RPMI7951 (cell line): ENCODE measurements at places on chromosomes 2 and 18. TPM values are rescaled to one million over a fixed set of nuclear protein-coding genes. Genes with fewer than 3 reads are reported as not detected.

The DNAH6 gene
- total RNA-seq = 0.10 and 0.12 TPM in 2 replicates

The OSR1 gene
- total RNA-seq = 3.6 and 3.8 TPM in 2 replicates

The BOLL gene
- not detected in 2 replicates for total RNA-seq

DNA sequence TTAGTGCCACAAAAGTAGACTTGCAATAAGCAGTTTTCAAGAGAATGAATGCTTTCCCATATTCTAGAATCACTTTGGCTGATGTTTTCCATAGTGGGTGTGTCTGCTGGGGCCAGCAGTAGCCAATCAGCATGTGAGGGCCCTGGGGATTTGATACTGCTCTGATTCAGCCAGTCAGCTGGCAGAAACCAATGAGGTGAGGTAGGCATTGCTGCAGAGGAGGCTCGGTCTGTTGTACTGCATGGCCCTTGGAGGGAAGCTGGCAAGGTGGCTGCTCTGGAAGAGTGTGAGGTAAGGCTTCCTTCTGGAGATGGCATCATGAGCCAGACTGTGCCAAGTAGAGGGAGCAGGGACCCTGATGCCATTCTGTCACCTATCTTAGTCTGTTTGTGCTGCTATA is 22.7 kb downstream of the TMEM87B start:
- peak; percentile 25 for DNase-seq

GRCh38 chr2:54772110-54772509 is 48.6 kb downstream of the EML6 start:
- DNase-seq = peak; percentile 75

DNA sequence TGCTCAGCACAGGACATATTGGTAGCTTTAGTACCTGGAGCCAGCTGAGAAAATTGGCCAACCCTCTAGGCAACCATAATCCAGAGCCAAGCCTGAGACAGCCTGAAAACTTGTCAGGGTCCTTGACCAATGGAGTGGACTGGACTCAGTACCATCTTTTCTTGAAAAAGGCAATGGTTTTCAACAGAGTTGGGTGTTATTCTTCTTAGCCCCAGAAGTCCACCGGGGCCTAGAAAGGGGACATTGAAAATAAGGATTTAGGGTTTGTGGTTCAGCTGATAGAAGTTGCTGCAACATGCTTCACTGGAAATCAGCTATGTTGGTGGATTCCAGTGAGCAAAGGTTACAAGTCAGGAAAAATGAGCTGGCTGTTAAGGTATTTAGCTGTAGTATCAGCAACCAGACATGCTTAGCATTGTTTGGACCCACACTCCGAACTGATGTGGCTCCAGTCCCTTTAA is 22.1 kb upstream of the CNOT11 start:
- no peak for DNase-seq

DNA sequence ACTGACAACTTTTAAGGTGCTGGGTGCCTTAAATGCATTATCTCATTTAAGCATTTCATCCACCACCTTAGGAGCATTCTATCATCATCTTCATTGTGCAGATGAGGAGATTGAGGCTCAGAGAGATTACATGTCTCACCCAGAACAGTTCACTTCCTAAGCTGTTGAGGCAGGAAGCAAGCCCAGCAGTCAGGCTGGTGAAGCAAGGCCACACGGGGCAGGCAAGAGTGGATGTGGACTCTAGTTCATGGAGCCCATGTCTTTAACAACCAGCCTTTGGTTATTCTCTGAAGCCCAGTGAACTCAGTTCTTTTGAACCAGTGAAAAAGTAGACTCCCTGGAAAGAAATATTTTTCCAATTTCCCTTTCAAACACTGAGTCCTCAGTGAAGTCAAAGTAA is 294.8 kb upstream of the MGAT5 start:
- DNase-seq = no peak

DNA sequence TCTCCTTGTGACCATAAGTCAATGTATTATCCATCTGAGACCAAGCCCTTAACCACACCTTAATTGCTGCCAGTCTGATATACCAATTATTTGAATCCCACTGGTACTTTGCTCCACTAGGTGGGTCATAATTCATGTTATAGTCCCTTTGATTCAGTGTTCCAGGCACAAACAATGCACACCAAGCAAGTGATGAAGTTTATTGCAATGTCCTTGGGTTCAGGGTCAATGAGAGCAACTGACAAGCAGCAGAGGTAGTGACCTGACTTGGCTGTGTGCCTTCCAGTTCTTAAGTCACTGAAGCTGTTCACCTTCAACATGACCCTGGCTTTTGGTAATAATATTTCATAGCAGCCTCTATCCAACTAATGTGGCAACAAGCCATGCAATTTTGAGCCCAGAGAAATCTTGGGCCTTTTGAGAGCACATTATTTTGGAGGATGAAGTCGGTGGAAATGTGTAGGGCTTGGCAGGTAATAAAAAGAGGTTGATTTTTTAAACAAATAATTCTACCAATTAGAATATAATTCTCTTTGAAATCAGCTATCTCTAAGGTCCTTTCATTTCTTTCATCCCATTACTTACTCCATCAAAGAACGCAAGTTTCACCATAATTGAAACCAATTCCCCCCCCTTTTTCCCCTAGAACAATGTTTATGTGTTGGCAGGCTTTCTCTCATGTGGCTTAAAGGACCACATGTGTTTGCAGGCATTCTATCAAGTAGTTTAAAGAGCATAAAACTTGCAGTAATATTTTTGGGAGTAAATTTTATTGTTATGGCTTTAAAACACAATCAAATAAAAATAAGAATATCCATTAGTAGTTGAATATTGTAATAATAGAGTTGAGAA is 3.1 kb upstream of the CPO start:
- no peak for DNase-seq

DNA sequence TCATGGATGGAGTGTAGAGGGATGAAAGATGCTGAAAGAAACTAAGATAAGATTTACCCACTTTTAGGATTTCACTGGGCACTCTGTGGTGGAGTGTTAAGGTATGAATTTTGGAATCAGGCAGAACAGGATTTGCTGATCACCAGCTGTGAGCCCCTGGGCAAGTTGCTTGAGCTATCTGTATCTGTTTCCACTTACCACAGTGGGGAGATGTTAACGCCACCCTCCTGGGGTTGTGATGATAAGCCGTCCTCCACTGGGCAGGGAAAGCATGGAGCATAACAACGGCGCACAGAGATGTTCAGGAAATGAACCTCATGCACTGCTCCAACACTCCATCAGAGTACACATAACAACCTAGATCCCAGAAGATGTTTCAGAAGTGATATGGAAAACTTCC is 160.6 kb downstream of the MTCL1 start:
- DNase-seq = peak; percentile 69
